Stimulated activated CD8-positive, alpha-beta memory T cell treated with anti-CD3 and anti-CD28 coated beads, Interleukin-15, amount 100 ng/mL, for 1 hour (primary cell): ENCODE measurements at places on chromosomes 1 and 21.

- no peak for DNase-seq
These were observed 183.7 kb upstream of the EDN2 start for GRCh38 chr1:41668054-41668660.

GRCh38 chr21:43298546-43299440, 128.1 kb downstream of the SIK1 start:
- no peak for DNase-seq

GRCh38 chr1:96845464-96845863, 123.9 kb downstream of the PTBP2 start:
- DNase-seq, result no peak

GRCh38 chr1:83954166-83954823, 44.6 kb downstream of the TTLL7 start:
- DNase-seq, result no peak

DNA sequence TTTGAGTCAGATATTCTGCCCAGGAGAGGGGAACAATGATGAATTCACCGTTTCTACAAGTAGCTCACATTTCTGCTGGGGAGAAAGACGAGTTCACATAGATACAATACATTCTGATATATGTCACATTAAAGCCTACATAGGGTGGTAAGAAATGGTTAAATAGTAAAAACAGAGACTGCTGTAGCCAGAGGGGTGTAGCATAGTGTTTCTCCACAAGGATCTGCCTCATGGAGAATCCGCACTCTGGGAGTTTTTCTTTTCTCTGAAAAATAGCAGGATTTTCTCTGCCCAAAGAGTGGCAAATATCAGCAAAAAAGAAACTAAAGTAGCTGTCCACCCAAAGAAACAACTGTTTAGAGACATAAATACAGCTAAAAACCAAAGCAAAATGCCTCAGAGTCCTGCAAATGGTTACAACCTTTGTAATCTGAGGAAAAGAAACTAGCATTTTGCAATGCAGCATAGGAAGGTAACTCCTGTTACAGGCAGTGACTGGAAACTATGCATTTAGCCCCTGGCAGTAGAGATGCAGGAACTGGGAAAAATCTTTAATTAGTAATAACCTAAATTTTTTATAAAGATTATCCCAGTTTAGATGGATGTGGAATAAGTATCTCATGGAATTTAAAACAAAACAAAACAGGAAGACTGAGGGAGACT, 1126.7 kb upstream of the ADGRL2 start:
- DNase-seq, result no peak

- no peak for DNase-seq
These were observed 152.9 kb downstream of the ATP6V1G3 start for GRCh38 chr1:198387587-198387986.

DNA sequence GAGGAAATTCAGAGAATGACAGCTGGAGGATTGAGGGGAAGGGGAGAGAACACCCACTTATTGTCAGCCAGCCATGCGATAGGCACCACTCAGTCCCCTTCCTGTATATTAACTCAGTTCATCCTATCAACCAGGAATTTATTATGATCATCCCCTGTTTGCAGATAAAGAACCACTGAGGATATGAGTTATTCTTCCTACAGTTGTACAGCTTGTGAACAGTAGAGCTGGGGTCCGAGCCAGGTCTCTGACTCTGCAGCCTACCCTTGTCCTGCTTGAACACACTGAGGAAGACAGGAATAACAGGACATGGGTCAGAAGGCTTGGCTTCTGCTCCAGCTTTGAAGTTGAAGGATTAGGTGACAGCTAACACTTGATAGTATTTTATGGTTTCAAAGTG, 42.0 kb upstream of the SCMH1 start:
- no peak for DNase-seq

DNA sequence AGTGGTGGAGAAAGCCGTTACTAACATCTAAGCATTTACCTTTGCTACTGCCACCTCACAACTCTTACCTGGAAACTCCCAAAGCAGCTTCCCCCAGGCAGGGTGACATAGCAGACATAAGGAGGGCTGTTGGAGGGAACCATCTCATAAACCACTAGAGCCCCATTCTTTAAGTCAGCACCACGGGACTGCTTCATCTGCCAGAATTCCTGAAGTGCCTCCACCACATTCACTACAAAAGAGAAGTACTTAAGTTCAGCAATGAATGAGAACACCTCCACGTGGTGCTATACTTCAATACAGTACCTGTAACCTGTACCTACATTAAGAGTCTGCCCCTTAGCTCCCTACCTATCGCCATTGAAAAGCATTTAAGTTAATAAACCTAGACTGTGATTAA, 10.3 kb downstream of the LIX1L start:
- no peak for DNase-seq

GRCh38 chr1:77948841-77949424, 29.9 kb downstream of the FUBP1 start:
- no peak for DNase-seq

GRCh38 chr1:18778437-18778836, 81.0 kb downstream of the TAS1R2 start:
- no peak for DNase-seq

DNA sequence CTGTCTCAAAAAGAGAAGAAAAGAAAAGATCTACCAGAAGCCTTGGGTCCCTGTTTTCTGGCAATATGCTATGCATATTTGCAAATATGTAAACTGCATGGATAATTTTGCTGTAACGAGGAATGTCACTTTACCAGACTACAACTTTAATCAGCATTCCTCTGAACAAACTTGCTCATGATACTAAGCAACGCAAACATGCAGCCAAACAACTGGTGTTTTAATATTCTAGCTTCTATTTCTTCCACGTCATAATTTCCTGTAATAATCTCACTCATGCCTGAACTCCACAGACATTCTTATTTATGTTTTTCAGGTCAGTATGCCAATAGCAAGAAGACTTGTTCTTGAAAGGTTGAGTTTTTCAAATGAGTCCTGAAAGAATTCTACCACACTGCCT, 114.1 kb downstream of the SIM2 start:
- no peak for DNase-seq

- no peak for DNase-seq
These were observed 56.8 kb upstream of the SLC30A10 start for GRCh38 chr1:219985169-219985568.

DNA sequence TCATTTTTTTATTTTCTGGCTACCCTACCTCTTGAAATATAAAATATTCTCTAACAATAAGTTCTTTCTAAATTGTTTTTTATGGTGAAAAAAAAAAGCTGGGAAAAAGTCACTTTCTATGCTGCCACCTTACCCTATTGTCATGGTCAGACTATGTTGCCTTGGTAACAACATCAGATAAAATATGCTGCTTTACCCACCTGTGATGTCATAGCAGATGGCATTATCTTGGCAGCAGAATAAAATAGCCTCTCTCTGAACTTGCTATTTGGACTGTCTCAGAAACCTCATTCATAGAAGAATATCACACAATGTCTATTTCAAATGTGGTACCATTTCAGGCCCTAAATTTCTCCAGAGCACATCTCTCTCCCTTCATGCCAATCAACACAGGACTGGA, 69.6 kb upstream of the SGIP1 start:
- DNase-seq, result no peak

DNA sequence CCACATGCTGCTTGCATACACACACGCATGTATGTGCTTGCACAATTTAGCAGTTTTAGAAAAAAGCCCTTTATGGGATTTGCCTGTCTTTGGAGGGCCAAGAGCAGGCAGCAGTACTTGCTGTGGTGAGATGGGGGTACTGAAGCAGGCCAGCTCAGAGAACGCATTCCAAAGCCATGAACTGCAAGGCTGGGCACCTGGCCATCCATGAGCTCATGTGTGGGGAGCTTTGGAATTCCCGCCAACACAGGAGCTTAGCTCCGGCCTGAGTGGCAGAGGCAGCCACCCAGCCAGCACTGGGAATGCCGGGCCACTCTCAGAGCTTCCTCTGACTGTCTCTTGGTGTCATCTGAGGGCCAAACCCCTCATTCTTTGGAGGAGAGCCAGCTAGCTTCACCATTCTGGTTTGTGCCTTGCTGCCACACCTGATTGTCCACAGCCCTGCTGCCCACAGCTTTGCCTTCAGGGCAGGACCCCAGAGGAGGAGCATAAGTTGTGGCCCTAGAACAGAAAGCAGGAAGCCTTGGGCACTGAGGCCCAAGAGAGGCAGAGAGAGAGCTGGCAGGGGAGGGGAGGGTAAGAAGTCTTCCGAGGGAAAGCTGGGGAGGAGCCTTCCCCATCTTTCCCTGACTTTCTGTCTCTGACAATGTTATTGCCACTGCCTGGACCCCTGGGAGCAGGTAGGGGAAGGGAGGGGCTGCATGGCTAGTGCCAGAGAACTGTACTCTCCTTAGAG, 92.1 kb upstream of the POU3F1 start:
- DNase-seq, result no peak

DNA sequence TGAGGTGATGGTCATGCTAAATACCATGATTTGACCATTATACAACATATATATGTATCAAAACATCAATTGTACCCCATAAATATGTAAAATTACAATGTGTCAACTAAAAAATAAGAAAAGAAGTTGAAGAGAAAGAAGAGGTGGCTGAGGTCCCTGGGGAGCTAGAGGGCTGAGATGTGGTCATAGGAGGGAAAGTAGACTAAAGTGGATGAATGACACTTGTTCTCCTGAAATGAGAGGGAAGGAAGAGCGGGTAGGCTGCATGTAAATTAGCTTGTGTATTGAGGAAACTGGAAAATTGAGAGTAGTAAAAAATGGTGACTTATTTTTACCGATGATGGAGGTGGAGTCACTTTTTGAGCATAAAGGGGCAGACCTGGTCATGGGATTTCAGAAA, 117.0 kb downstream of the ST6GALNAC3 start:
- no peak for DNase-seq

- no peak for DNase-seq
These were observed 40.2 kb upstream of the CAMTA1 start for GRCh38 chr1:6745073-6745472.

GRCh38 chr1:174931214-174931613, 68.5 kb upstream of the CACYBP start:
- no peak for DNase-seq

DNA sequence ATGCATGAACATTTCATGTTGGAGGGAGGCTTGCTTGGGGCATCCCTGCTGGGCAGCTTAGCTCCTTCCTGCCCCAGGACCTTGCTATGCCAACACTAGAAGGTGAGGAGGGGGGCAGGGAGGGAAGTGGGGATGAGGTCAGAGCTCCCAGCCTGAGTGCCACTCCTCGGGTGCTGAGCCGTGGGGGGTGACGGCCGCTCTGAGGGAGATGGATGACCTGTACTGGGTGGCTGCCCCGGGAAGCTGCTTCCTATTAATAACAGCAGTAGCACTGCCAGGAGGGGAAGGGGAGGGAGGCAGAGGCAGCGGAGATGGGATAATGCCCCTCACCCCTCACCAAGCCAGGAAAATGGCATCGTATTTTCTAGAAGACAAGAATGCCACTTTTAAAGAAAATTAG, 60.6 kb downstream of the UBIAD1 start:
- DNase-seq, result no peak

DNA sequence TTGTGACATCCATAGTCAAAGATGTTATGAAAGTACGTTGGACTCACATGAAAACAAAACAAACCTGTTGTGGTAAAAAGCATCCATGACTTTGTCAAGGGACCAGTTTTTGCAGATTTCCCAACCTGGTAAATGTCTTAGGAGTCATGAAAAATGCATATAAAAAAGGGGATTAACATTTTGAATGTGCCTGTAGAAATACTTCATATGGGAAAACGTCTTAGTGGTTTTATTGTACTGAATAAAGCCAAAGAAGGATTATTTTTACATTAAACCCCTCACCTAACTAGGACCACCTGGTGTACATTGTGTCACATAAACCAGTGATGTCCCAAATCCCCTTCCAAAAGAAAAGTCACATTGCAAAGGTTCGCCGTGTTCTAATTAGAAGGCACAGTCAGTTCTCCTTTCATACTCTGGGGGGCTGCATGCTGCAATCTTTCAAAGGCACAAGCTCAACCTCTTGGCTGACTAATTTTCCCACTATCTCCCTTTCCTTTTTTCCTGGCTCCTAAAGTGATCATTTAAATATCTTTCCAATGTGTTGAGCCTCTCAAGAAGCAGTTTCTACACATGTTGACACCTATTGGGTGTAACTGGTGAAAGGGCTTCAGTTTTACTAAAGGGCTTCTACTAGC, 119.8 kb upstream of the SPAG17 start:
- DNase-seq, result no peak

DNA sequence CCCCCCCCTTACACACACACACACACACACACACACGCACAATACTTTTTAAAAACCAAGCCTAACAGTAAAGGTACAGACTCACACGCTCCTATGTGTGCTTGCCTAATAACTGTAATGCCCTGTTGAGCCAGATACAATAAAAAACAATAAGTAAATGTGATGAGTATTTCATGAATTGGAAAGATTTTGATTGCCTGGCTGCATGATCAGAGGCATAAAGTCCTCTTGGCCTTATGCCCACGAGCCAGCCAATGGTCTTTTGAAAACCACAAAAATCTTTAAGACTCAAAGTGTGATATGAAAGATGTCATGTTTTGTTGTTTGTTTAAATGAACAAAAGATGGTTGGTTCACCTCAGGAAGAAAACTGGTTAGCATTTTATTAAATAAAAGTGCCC, 441.9 kb upstream of the ZRANB2 start:
- DNase-seq, result no peak

DNA sequence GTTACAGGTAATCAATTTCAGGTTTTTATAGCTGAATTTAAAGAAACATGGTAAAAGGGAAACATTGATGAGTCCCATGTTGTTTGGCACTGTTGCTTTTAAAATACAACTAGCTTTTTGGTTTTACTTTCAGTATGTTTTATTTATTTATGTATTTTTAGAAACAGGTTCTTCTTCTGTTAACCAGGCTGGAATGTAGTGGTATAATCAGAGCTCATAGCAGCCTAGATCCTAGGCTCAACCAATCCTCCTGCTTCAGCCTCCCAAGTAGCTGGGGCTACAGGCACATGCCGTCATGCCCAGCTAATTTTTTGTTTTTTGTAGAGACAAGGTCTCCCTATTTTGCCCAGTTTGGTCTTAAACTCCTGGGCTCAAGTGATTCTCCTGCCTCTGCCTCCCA, 50.4 kb downstream of the CTTNBP2NL start:
- no peak for DNase-seq

DNA sequence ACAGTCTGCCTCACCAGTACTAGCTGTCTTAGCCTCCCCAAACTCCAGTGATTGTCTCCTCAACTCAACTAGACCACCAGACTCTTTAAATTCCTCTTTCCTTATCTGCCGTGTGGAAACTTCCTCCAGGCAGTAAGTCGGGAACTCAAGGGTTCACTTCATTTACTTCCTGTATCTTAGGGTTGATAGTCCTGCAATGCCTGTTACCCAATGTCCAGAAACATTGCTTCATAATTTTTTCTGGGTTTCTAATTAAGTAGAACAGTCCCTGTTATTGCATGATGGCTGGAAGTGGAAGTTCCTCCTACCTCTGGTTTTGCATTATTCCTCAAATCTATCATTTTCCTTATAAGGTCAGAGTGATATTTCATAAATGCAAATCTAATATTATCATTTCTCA, 60.8 kb upstream of the RNF11 start:
- DNase-seq, result no peak

GRCh38 chr1:182368358-182368757, 23.2 kb downstream of the GLUL start:
- DNase-seq, result no peak
